ENCODE measurements at places on chromosomes 5 and 9.

DNA sequence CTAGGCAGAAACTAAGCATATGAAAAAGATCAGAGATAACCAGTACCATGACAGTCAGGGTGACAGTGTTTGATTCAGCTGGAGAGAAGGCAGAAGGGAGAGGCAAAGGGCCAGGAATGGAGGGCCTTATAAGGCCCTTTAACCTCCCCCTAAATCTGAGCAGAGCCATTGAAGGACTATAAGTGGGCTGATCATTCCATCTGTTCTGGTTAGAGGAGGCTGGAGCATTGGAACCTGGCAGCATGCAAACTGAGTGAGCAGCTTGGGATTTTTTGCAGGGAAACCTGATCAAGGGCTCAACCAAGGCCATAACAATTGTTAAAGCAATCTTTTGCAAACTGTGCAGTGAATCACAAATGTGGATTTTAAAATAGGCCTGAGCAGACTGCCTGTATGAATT, 174.5 kb upstream of the DAP start:
- no peak for DNase-seq

GRCh38 chr5:35899800-35900199, 38.6 kb downstream of the CAPSL start:
- no peak for DNase-seq

- DNase-seq = no peak
These were observed 14.8 kb downstream of the TAS2R1 start for GRCh38 chr5:9615331-9615730.

DNA sequence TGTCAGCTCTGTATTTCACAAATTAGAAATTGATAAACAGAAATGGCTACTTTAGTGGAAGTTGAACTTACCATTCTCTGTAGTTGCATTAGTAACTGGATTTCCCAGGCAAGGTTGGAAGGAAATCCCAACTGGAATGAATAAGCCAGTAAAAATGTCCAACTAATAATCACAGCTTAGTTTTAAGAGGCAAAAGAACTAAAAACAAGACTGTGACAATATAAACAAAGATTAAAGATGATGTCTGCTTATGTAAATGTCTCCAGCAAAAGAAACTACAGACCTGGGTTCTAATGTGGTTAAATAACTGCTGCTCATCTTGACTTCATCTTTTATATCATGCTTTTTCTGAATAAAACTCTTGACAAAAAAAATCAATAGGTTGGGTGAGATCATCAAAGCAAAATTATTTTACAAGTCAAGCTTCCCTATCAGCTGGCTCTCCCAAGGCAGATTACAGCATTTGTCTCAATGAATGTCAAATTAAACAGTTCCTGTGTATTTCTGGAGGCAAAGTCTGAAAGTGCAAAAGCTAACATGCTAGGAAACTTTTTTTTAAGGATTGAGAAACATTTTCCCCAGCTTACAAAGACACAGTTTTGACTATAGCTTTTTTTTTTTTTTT, 62.3 kb upstream of the HMHB1 start:
- no peak for DNase-seq

DNA sequence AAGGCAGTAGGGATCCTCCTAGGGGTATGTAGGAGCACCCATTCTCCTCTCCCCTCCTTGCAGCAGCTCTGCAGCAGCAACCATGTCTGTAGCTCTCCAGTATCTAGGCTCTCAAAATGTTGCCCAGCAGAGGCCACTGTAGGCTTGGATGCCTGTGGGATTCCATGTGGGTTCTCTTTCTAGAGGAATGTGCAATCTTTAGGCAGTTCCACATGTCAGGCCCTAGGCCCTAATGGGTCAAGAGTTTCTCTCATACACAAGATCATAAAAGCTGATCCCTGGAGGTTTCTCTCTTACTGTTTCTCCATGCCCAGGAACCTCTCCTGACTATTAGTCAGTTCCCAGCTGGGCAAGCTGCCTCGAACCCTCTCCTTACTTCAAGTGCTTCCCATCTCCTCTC, 215.8 kb downstream of the FRMD3 start:
- DNase-seq = no peak

DNA sequence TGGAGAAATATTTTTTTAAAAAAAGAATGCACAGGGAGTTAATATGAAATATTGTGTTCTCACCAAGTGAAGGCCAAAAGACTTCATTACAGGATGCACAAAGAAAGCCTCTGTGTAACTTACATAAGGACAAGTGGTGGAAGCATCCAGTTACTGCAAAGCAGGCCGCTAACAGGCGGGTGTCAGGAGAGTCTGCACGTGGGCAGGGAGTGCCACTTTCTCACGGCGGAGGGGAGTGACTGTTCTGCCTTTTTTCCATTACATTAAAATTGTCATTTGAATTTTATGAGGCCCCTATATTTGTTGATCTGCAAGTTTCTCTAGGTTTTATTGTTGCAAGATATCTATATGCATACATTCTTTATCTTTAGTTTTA, 28.1 kb upstream of the SPATA31E1 start:
- DNase-seq = no peak

DNA sequence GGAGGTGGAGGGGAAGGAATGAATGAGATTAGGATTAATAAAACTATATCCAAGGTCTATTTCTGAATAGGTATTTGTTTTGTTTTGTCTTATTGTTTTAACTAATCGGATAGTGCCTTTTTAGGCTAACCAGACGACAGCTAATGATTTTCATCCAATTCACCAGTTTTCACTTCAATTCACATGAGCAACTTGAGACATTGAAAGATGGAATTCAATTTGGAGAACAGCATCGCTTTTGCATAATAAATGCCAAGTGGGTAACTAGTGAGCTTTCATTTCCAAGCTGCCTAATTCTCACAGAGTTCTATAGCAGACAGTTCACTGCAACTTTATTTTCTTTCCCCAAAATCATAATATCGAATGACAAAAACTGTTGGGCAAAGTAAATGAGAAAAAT, 5.0 kb downstream of the AGXT2 start:
- DNase-seq = no peak

GRCh38 chr5:130090569-130091270, 186.5 kb downstream of the CHSY3 start:
- no peak for DNase-seq

DNA sequence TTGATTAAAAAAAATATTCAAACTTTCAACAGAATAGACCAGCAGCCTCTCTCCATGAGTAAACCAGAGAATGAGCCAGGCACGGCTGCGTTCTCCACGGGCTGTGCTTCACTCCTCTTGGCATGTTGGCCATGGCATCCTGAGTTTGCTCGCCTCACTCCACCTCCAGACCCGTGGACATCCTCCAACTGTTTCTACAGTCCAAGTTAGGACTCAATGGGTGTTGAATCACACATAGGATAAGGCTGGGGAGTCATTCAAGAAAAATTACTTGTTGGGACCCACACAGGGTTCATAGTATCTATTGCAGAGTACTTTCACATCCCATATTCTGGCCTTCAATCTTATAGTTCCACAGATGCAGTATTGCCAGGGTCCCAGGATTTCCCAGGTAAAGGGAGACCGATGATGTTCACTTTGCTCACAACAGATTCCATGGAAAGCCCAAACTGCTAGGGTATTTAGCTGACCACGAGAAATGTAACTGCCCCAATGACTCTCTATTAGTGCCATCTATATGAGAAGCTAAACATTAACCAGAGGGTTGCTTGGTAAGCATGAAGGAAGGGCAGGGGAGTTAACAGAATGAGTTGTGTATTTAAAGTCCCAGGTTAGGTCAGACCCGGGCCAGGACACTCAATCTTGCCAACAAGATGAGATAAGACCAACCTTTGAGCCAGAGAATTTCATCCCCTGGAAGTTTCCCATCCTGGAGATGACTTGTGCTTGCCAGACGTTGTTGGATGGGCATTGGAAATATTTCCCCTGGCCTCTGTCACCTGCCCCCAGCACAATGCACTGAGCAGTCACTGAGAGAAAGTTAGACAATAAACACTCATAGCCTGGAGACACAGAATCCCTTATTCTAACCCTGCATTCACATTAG, 19.7 kb upstream of the GDA start:
- DNase-seq = no peak

DNA sequence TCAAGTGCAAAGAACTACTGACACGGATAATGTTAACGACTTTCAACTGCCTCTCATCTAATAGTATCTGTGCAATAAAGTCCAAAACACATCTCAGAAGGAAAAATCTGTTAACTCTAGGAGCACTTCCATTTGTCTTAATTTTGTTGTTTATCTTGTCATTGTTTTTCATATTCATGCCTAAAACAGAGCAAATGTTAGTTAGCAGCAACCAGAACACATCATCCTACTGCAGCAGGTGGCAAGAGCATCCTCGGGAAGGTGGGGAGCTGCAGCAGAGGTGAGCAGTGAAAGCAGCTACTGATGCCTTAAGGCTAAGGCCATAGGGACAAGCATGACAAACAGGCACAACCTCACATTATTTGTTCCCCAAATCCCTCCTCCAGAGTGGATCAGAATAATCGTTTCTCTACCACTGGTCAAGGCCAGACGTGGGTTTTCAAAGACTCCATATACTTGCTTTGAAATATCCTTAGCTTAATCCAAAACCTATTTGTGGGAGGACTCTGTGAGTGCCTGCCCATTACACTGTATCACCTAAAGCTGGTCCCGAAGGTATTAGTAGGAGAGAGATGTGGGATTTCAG, 1.0 kb downstream of the HMGCS1 start:
- no peak for DNase-seq

DNA sequence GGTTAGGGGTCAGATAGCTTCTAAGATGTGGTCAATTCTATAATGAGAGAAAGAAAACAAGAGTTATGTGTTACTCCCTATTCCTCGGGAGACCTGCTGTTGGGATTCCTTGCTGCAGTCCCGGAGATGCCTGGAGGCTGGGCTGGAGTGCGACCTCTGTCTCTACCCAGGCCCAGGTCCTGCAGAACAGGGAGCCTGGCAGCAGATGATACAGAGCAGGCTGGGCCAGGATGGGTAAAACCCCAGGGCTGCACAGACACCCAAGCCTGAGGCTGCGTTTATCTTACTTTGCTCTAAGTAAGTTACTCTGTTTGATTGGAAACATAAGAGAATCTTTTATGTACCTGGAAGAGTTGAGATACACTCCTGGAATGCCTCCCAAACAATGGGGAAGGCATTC, 26.9 kb upstream of the FAM120AOS start:
- no peak for DNase-seq

DNA sequence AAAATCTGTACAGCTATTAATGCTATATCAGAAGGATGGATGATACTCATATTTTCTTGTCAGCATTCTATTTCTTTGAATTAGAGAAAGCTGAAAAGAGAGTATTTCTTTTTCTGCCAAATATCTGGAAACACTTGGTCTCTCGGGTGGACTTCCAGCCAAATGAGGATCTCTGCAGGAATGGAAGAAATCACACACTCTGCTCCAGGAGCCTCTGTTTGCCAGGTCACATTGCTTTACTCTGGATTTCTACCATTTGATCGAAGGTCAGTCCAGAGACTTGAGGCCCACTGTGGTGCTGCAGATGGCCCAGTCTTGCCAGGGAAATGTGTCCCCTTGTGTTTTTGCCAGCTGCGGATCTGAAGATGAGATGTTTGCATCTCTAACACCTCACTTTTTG, 154.1 kb downstream of the PCSK1 start:
- no peak for DNase-seq

GRCh38 chr5:10860645-10861422, 99.8 kb upstream of the DAP start:
- DNase-seq = no peak

DNA sequence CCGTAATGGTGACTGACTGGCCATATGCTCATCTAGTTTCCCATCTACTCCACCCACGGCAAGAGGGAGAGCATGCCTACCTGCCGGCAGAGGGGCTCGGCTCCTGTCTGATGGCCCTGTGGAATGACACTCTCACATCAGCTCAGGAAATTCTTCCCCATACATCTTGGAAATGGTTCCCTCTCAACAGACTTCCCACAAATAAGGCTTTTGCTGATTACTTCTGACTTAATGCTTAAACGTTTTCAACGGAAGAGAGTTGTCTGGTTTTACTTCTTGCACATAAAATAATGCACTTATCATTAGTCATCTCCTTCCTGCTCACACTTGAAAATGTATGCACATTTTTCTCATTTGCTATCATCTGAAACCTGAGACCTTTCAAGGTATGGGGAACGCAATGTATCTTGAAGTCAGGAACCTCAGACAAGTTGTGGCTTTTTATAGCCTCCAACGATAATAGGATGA, 129.5 kb downstream of the TTLL11 start:
- no peak for DNase-seq

DNA sequence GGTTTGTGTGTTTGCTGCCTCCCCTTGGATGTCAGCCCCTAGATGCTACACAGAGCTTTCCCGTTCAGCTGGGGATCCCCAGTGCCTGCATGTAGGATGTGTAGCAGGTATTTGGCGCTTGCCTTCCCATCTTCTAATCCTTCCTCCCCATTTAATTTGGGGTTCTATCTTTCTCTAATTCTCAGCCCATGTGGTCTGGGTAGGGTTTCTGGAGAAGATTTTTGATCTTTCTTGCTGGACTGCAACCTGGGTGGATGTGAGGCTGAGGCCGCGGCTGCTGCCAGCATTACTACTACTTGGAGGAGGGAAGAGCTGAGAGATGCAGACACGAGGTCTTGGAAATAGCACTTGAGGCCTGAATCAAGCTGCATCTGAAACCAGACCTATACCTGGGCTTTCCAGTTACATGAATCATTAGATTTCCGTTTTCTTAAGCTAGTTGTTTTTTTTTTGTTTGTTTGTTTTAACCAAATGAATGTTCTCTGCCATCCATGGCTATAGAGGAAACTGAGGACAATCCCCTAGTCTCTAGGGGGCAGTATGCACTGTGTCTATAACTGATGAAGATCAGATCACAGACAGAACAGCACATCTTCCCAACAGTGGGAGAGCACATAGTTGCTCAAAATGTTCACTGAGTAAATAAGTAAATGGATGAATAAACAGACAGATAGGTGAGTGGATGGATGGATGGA, 178.6 kb downstream of the FGF18 start:
- DNase-seq = no peak

DNA sequence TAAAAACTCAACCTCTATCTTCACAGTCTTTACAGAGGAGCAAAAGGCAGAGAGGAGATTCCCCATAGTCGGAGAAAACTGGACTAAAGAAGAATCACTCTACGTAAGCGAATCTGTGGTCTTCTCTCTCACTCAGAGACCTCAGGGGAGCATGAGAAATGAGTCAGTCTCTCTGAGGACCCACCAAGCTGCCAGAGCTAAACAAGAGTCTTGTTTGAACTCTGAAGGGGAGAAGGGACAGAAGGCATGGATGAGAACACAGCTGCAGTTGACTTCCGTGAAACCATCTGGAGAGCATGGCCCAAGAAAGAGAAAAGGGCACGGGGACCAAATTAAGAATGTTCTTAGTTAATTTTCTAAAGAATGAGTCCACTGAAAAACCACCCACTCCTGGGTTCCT, 12.8 kb upstream of the MAN2A1 start:
- no peak for DNase-seq

- peak; percentile 68 for DNase-seq
These were observed 510.9 kb downstream of the ZNF608 start for GRCh38 chr5:124235576-124235975.

GRCh38 chr5:58641533-58641932, 58.7 kb downstream of the RAB3C start:
- no peak for DNase-seq

GRCh38 chr5:171945476-171945875, 61.0 kb downstream of the FBXW11 start:
- no peak for DNase-seq

Data from amygdala (tissue), 56 donors.